NCI-H2171 treated with DMSO at 0.1 percent for 48 hours (cell line): ENCODE measurements at places on chromosomes 12 and 14.

DNA sequence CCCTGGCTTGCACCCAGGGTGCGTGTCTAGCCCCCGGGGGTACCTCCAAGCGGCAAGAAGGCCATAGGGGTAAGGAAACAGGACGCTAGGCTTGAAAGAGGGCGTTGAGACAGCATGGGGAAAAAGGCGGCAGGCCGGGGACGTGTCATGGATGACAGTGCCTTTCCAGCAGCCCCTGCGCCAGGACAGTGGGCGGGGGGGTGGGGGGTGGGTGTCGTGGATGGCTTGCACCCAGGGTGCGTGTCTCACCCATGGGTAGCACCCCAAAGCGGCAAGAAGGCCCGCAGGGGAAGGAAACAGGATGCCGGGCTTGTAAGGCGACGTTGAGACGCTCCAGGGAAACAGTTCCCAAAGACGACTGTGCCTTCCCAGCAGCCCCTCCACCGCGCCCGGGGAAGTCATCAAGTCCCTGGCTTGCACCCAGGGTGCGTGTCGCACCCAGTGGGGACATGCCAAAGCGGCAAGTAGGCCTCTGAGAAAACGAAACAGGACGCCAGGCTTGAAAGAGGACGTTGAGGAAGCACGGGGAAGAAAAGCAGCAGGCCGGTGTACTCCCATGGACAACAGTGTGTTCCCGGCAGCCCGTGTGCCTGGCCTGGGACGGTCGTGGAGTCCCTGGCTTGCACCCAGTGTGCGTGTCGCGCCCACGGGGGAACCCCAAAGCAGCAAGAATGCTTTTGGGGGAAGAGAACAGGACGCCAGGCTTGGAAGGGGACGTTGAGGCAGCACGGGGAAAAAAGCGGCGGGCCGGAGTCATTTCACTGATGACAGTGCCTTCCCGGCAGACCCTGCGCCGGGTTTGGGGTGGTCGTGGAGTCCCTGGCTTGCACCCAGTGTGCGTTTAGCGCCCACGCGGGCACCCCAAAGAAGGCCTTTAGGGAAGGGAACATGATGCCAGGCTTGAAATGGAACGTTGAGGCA, 163.5 kb upstream of the ALG10B start:
- DNase-seq: no peak

DNA sequence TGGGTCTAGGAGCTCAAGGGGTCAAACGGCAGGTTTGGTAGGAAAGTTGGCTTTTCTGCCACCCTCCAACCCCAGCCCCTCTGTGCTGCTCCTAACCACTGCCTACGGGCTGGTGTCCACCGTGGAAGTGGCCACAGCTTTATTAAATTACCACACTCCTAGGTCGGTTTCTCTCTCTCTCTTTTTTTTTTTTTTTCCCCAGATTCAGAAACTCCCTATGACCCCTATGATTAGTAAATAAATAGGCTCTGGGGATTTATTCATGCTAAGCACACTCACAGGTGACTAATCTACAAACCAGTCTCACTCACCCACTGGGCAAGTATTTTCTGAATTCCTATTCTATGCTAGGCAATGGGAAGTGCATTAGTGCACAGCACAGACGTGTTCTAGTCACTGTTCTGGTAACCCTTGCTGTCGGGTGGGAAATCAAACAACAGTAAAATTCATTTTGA, 8.7 kb upstream of the DDX47 start:
- no peak for DNase-seq

GRCh38 chr12:117159674-117160073, 30.6 kb downstream of the FBXO21 start:
- DNase-seq: no peak

- DNase-seq: no peak
Observed at GRCh38 chr12:8096281-8096915, 14.3 kb downstream of the NECAP1 start.

- no peak for DNase-seq
Observed at GRCh38 chr14:94127330-94127729, 2.1 kb downstream of the IFI27L2 start.

GRCh38 chr14:100107236-100107635, 42.0 kb downstream of the EVL start:
- DNase-seq: no peak

DNA sequence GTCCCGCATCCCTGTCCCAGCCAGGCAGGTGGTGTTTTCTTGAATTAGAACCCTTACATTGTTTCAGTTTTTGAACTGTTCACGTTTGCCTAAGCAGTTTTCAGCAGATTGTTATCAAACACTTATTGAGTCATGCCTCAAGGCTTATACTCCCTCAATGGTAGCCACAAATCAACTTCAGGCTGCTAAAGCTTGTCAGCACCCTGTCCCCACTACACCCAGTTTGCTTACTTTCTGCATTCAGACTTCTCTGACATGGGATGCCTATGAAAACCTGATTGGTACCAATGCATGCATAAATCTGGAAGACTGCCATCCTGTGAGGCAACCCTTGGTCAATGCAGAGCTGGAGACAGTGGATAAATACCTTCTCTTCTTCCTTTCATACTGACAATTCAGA, 225.4 kb downstream of the BTG1 start:
- no peak for DNase-seq

DNA sequence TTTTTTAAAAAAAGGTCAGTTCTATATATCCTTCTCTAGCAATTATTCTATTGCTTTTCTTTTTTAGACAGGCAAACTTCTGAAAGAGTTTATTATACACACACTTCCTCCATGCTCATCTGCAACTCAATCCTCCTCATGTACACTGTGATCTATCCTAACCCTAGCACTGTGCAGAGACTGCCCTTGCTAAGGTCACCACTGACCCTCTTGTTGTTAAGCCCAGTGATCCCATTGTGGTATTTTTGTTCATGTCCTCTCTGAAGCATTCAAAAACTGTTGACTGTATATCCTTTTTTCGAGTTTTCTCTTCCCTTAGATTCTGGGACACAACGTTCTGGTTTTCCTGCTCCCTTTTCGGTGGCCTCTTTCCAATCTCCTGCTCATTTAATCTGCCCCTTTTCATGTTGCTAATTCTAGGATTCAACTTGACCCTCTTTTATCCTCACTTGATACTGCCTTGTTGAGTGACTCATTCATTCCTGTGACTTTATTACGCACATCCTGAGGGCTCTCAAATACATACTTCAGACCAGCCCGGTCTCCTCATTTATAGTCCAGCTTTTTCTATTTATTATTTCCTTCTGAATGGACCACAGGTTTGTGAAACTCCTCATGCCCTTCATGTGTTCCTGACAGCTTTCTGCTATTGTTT, 53.9 kb upstream of the PTPRB start:
- DNase-seq: no peak

DNA sequence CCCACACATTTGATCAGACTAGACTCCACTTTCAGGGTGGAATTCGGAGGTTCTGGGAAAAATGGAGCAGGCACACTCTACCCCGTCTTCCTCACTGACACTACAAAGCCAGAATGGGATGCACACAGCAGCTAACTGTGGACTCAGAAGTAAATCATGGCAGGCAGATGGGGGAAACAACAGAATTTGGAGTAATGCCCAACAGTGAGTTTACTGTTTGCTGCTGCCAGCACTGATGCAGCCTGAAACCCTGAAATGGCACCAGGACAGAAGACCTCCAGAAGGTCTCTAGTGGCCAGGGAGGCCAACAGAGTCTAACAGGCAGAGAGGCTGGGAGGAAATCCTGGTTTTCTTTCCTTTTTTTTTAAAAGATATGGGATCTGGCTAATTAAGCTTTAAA, 24.6 kb downstream of the KCTD10 start:
- DNase-seq: peak; percentile 38

- no peak for DNase-seq
Observed at GRCh38 chr12:98274430-98275130, 240.8 kb upstream of the TMPO start.

GRCh38 chr14:95055318-95055717, 102.0 kb downstream of the DICER1 start:
- no peak for DNase-seq

GRCh38 chr12:115305867-115306266, 621.9 kb upstream of the TBX3 start:
- DNase-seq: no peak

GRCh38 chr12:131555197-131555846, 155.6 kb upstream of the SFSWAP start:
- no peak for DNase-seq

GRCh38 chr14:67554341-67554740, 21.3 kb downstream of the PLEKHH1 start:
- no peak for DNase-seq

DNA sequence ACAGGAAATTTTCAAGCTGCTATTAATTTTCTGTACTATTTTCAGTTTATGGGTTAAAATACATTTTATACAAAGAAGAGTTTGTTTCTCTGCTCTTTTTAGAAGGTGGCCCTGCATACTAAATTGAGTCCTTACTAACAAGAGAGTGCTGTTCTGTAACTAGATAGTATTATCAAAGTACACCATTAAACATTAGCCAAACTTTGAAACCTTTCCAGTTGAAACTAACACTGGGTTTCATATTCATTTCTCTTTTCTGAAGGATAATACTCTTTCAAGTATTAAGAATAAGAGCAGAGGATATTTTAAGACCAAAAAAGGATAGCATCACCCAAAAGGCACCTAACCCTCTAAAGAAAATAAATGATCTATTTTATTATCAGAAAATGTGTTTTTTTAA, 47.2 kb downstream of the PEBP1 start:
- no peak for DNase-seq

- no peak for DNase-seq
Observed at GRCh38 chr14:33773205-33774030, 177.5 kb downstream of the EGLN3 start.

DNA sequence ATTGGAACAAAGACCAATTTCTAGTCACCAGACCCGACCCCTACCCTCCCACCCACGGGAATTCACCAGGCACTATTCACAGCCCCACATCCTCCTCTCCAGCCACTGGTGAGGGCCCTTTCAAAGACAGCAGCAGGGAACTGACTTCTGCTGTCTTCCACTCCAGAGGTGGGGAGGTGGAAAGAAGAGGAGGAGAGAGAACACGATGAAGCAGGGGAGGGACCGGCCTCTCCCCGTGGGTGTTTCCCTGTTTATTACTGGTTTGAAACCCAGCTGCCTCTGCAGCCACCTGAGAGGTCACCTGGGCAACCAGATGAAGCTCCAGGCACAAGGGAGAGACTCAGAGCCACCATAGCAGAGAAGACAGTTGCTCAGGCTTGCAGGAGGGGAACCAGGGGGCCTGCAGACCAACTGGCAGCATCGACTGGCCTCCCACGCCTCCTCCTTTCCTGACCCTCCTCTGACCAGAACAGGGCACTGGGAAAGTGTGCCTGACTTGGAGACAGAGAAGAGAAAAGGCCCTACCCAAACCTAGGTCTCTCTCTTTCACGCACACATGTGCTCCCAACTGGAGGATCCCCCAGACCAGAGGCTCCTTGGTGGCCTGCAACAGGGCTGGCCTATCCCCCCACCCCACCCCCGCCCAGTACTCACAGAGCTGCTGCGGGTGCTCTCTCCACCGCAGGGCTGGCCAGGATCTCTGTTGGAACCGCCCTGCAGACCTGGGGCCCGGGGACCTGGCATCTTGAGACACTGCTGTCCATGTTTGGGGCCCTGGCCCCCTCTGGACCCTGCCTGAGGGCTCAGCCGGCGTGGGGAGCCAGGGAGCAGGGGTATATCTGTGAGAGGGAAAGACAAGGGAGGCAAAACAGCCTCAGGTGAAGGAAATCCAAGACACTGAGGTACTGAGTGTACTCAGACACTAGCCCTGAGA, 22.8 kb downstream of the ANO2 start:
- DNase-seq: no peak

GRCh38 chr14:43647302-43647701, 859.8 kb downstream of the FSCB start:
- DNase-seq: no peak

DNA sequence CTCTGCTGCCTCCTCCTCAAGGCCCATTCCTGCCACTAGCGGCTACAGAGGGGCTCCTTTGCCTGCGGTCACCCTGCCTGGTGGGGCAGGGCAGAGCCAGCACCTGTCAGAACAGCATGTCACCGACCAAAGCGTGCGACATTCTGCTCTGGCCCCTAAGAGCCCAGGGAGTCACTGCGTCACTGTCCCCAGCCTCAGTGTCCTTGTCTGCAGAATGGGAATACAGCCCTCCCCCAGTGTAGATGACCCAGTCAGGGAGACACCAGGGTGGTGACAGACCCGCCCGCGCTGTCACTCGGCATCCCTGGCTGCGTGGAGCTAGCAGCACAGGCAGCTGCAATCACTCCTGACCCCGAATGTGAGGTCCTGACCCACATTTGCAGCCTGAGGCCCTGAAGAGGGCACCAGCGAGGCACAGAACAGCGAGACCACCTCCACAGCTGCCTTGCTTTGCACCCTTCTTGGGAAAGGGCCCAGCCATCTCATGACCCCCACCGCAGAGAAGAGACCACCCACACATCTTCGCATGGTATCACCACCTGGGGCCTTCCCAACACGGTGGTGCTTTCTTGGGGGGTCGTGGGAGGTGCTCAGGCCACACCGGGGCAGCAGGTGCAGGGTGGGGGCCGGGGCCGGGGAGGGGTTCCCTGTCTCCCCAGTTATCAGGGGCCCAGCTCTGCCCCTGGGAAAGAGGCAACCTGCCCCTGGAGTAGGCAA, 2.5 kb downstream of the AHNAK2 start:
- DNase-seq: no peak
